Sigmoid colon (tissue), 7 donors: ENCODE measurements at places on chromosomes 1 and 21. TPM values are rescaled to one million over a fixed set of nuclear protein-coding genes. Genes with fewer than 3 reads are reported as not detected.

DNA sequence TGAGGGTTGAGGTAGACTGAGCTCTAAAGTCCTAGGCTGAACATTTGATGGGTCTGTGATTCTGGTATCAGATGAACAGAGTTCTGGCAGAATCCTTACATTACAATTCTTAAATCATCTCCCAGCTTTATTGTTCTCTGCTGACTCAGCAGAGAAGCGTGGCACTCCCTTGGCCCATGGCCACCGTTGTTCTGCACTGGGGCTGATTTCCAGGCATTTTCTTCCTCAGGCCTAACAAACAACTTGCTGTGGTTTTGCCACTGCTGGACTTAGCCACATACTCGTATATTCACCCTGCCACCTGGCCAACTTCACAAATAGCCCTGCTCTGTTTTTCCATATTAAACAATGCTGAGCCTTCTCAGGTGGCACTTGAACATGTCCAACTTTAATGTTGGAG, 223.2 kb downstream of the TNR start:
- DNase-seq = no peak

DNA sequence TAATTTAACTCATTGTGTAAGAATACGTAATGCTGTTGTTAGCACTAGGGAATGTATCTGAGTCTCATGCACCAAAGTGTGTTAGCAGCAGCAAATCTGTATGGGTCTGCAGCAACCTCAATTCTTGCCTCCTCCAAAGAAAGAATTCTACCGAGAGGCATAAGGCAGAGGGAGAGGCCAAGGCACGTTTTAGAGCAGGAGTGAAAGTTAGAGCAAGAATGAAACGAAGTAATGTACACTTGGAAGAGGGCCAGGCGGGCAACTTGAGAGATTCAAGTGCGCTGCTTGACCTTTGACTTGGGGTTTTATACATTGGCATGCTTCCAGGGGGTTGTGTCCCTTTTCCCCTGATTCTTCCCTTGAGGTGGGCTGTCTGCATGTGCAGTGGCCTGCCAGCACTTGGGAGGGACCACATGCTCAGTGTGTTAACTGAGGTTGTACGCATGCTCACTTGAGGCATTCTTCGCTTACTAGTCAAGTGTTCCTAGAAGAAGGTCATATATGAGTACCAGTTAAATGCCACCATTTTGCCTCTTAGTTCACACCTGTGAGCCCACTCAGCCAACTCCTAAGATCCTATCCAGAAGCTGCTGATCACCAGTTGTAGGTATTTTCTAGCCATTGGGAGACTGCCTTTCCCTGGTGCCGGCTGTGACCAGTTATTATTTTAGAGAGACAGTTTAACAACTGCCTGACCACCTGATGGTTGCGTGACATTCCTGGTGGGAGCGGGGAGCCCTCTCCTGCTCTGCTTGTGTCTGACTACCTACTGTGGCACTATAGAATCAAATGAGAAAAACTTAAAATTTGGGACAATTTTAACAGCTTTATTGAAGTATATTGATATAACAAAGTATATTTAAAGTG, 2.7 kb upstream of the CNN3 start:
- no peak for DNase-seq

DNA sequence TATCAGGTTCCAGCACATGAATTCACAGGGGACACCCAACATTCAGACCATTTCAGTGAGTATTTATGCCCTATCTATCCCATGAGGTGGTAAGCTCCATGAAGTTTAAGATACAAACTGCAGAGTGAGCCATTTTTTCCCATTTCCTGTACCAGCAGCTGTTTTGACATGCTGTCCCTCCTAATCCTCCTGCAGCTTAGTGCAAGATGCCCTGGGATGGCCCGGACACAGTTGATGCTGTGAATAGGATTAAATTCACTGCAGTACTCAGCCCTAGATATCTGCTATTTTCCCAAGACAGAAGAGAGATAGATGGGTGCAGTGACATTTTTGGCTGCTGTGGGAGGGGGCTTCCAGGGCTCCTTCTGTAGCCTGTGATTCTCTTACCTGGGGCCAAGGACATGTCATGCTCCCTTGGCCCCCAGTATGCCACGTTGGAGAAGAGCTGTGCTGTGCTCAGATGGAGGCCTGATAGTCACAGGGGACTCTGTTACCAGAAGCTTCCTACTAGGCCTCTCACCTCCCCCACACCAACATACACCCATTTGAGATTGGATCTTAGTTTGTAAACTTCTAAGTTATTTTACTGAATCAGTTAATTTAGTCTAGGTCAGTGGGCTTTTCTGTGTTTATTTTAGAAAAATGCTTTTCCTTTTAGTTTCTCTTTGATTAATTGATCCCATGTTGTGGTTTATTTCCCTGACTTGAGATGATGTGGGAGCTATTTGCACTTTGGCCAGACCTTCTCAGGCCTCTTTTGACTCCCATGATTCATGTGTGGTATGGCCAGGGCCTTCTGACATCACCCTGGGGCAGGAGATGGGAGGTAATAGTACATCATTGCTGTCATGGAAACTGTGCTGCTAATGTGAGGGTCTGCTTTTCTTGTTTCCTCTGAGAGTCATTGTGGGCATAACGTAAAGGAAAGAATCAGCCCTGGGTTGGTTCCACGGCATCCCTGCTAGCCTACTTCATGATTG, 92.6 kb downstream of the ST3GAL3 start:
- no peak for DNase-seq

- DNase-seq = no peak
Measured at GRCh38 chr1:180732866-180733265, 101.0 kb downstream of the XPR1 start.

GRCh38 chr1:107359472-107360241, 218.8 kb downstream of the NTNG1 start:
- no peak for DNase-seq

DPT gene
- 249 TPM for total RNA-seq

CD5L gene
- total RNA-seq = not detected

RHD gene
- total RNA-seq = not detected

RNU1-2 gene
- under 0.01 TPM for total RNA-seq

SHISA4 gene
- 23.7 TPM for total RNA-seq
